ENCODE measurements at places on chromosomes 12 and 14.

DNA sequence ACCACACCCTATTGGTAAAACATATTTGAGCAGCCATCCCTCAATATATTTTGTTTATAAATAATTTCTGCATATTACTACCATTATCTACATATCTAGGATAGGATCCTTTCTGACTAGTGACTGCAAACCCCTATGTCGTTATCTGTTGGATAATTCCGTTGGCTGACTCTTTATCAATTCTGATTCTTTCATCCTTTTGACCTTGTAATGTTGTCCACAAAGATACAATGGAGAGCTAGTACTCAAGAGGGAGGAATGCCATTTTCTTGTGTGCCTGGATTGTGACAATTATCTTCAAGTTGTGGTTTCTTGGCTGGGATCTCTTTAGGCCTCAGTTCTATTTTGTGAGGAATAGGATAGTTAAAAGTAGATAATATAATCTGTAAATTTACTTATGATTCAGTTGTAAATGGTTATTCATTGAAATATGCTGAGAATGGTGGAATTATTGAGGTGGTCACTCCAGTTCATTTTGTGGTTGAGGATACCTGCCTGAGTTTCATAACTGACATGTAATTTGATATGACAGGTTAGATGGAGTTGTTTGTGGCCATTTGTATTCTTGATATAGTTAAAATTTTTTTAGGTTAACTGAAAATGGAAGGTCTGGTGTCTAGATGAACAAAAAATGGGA, 10.1 kb downstream of the CHST11 start:
- no peak for DNase-seq

GRCh38 chr14:92074555-92074954, 31.8 kb downstream of the ATXN3 start:
- no peak for DNase-seq

DNA sequence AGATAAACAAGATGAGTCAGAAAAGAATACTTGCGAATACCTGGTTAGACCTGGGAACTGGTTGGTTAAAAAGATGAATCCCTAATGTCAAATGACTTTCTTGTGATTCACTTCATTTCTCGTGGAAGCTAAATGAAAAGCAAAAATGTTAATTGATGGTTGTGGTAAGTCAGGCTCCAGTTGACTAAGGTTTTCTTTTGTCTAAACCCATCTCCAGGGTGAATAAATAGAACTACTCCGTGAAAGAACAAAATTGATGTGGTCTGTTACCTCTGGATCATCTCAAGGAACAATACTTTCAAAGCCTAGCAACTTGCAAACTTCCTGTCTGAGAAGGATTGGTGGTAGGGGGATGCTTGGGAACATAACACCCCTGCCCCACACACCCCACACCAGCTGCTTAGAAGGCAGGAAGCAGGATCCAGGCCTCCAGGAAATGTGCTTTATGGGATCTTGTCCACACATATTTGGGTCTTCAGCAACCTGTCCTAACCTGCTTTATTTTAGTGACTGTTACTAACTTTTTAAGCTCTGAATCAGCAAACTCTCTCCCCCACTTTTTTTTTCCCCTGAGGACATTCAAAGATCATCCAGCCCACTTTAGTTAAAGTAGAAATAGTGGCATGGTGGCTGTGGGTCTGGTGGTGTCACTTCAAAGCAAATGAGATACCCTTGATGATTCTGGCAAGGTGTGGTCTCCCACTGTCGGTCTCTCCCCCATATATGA, 60.4 kb upstream of the PTHLH start:
- no peak for DNase-seq

DNA sequence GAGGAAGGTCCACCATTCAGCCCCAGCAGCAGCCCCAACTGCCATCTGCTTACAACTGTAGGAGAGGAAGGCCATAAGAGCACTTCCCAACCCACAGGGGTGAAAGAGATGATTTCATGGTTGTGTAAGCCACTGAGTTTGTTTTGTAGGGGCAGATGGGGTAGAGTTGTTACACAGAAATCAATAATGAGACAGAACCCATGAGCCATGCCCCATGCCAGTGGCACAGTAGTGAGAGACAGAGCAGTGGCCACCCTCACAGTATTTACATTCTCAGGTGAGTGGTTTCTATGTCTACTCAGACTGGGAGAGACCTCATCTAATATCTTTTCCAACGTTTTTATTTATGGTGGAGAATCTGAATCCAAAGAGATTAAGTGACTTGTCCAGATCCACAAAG, 68.6 kb downstream of the NUAK1 start:
- DNase-seq = no peak

GRCh38 chr12:112130441-112130998, 5.2 kb downstream of the TRAFD1 start:
- no peak for DNase-seq

- DNase-seq = no peak
Measured at GRCh38 chr12:75585330-75585729, 73.9 kb upstream of the KRR1 start.

- DNase-seq = no peak
Measured at GRCh38 chr14:56310643-56311042, 192.4 kb downstream of the PELI2 start.

DNA sequence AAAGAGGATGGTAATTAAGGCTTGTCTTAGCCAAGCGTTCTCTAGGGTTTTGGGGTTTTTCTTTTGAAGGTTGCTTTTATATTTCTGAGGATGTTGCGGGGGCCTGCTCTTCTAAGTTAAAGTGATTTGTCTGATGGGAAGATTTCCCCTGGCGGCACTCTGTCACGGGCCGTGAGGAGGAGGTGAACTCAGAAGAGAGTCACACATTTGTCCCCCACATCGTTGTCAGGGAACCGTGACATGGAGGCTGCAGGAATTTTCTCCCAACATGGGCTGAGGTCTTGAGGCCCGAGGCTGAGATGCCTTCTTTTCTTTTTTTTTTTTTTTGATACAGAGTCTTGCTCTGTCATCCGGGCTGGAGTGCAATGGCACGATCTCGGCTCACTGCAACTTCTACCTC, 71.5 kb downstream of the ADGRD1 start:
- DNase-seq = no peak

- no peak for DNase-seq
Measured at GRCh38 chr12:47286676-47287075, 206.9 kb upstream of the AMIGO2 start.

DNA sequence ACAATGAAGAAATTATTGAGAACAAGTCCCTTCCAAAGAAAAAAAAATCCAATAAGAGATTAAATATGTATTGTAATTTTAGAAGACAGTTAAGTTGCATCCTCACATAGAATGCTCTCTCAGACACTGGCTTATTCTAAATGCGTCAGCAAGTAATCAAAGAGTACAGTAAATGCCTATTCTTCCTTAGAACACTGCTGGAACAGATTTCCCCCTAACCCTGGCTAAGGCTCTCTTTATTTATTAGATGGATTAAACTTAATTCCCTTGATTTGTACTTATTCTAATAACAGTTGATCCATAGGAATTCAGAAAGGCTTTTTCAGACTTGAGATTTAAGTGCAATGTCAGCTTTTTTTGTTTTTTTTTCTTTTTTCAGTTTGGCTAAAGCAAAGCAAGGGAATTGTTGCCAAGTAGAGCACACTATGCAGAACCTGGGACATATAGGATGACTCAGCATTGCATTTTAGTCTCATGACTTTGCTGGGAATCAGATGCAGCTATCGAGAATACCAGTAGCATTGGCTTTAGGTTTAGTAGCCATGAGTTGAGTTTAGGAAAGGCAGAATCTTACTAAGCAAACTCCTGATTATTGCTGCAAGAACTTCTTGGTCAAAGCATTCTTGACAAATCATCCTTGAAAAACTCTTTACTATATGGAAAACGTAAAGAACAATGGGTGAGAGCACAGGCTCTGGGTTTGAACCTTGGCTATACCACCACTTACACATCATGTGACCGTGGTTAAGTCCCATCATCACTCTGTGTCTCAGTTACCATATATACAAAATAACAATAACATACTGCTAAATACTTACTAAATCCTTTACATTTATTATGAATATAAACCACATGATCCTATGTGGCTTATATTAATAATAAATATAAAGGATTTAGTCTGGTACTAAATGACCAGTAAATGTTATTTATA, 26.7 kb downstream of the MED21 start:
- DNase-seq = no peak

- no peak for DNase-seq
Measured at GRCh38 chr12:15834575-15834974, 45.4 kb upstream of the EPS8 start.

- no peak for DNase-seq
Measured at GRCh38 chr12:59833408-59833807, 237.6 kb downstream of the SLC16A7 start.

GRCh38 chr14:101355284-101355683, 206.0 kb upstream of the DIO3 start:
- no peak for DNase-seq

DNA sequence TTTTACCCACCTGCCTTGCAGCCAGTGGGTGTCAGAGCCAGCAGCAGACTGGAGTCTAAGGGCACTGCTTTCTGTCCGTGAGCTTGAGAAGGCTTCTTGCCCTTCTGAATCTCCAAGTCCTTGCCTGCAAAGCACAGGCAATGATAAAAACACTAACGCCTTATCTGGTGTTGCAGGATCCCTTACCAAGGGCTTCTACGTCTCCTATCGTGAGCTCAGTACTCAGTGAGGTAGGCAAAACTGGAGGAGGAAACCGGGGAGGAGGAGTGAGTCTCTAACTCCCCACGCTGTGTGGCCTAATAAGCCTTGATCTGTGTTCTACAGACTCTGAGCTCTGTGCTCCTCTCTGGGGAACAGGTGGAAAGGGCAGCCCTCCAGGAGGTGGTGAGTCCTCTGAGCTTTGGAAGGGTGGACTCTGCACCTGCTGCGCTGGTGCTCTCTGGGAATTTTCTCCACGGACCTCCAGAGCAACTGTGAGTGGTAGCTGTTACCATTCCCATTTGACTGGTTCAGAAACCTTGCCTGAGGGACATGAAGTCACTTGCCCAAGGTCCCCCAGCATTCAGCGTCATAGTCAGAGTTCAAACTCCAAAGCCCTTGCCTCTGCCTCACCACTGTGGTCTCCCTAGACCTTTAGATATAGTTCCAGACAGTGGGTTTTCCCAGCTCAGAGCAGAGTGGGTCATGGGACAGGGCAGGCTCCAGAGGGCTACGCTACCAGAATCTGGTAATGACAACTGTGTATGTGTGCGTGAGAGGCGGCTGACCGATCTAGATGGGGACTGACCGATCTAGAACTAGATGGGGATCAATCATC, 7.0 kb upstream of the MARK3 start:
- DNase-seq = no peak

DNA sequence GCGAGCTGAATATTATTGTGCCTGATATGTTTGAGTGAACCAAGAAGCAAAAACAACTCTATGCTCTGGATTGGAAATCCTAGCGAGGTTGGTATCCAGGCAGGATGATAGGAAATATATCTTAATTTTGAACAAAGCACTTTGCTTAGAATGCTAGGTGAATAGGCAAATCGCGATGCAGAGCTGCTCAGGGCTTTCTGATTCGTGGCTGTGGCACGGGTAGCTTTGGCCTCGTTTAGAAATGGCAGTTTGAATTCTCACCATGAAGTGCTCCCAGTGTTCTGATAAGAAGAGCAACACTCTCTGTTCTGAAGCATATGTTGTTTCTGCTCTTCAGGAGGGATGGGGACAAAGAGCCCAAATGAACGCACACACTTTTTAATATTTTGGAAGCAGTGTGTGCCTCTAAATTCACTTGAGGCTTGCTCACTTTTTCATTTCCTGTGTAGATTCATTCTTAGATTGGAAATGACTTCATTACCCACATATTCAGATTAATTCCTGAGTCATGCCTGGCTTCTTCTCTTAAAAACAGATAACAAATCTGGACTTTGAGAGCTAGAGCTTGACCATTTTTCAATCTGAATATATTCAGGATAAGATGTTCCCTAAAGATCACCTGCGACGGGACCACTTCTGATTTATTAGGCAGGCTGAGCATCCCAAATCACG, 200.9 kb downstream of the RPAP3 start:
- DNase-seq = no peak

GRCh38 chr12:62844915-62845314, 90.0 kb downstream of the PPM1H start:
- no peak for DNase-seq

DNA sequence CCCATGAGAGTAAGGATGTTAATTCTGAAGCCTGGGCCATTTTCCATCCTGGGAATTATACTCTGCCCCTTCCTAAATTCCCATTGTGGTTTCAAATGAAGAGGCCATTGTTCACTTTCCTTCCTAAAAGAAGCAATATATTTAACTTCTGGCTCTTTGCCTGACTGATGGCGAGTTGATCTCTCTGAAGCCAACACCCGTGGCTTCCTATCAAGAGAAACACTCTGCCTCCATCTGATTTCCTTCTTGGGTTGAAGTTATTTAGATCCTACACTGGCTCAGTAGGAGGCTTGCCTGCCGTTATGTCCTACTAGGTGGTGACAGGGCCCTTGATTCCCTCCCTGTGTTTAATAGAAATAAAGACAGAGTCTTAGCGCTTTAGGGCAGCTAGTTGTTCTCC, 97.4 kb downstream of the PRKCH start:
- DNase-seq = no peak

- no peak for DNase-seq
Measured at GRCh38 chr12:25585021-25585523, 32.0 kb upstream of the LMNTD1 start.

DNA sequence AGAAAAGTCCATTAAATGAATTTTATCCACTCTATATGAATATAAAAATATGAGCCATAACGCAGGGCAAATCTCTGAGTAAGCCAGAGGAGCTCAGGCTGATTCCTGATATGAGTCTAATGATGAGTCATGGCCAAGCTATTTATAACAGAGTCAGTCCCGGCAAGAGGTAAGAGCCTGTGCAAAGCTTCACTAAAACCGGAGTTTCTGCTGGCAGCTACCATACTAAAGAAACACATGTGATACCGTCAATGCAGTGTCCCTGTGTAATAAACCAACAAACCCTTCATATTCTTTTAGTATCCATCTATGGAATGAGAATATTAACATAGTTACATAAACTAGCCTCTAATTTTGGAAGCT, 319.4 kb downstream of the KCNC2 start:
- no peak for DNase-seq

DNA sequence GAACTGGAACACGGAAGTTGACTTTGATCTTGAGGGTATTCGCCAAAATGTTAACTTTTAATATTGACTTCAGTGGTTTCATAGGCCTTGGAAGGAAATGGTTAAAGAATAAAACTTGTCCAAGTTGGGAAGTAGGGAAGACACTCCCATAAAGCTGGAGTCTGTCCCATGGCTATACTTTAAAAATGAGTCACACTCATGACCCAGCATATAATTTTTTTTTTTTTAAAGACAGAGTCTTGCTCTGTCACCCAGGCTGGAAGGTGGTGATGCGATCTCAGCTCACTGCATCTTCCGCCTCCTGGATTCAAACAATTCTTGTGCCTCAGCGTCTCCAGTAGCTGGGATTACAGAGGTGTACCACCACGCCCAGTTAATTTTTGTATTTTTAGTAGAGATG, 19.6 kb downstream of the TMPRSS12 start:
- no peak for DNase-seq

- DNase-seq = no peak
Measured at GRCh38 chr14:103022002-103022684, 35.2 kb downstream of the CDC42BPB start.

DNA sequence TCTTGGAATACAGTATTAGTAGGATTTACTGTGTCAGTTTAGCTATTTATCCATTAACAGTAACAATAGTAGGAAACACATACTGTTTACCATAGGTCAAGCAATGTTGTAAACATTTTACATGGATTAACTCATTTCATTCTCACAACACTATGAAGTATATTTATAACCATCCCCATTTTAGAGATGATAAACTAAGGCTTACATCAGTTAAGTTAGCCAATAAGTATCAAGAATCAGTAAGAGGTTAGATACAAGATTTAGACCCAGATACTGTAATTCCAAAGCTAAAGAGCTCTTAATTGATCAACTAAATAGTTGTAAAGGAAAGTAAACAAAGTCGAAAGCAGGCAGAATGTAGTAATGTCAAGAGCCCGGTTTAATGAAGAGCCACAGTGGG, 1.1 kb downstream of the SYNJ2BP start:
- DNase-seq = no peak
